ENCODE measurements at places on chromosomes 7 and 10.

GRCh38 chr10:4984971-4985594 is 18.6 kb downstream of the AKR1C2 start:
- DNase-seq: no peak

- DNase-seq: no peak
Measured at GRCh38 chr10:71889388-71889987, 38.4 kb upstream of the PSAP start.

DNA sequence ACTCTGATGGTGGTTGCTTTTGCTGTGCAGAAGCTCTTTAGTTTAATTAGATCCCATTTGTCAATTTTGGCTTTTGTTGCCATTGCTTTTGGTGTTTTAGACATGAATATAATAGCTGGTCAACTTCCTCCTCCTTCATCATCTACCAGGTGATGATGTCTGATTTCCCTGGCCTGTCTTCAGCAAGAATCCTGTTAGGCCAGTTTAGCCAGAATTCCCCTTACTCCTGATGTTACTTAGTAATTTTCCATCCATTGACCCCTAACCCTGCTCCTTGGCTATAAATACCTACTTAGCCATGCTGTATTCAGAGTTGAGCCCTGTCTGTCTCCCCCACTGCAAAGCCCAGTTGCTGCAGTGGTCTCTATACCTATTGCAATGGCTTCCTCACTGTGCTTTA is 91.4 kb downstream of the ZNF777 start:
- DNase-seq: no peak

DNA sequence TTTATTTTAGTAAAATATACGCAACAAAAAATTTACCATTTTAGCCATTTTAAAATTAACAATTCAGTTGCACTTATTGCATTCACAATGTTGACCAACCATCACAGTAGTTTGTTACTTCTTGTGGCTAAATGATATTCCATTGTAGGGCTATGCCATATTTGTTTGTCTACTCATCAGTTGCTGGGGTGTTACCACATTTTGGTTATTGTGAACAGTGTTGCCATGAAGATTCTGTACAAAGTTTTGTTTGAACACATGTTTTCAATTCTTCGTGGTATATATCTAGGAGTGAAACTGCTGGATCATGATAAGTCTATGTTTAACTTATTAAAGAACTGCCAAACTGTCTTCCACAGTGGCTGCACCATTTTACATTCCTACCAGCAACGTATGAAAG is 46.3 kb upstream of the ZNF365 start:
- DNase-seq: no peak

- no peak for DNase-seq
Measured at GRCh38 chr7:66016131-66016461, 34.1 kb upstream of the GUSB start.

DNA sequence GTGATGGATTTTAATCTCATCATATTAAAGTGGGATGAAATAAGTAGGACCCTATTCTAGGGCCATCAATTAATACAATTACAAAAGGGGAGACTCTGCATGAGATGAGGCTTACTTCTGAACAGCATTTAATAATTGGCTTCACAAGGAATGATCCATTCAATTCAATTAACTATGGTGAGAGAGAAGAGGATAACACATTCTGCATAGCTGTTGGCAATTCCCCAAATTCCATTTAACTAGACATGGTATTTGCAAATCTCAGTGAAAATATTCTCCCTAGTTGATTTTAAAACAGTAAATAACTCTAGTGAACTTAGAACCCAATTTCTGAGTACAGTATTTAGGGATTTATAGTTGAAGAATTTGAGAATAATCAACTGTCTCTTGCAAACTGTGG is 145.3 kb downstream of the NOC3L start:
- DNase-seq: no peak

Data from NCI-H1694 treated with DMSO at 0.1 percent for 48 hours (cell line).